ENCODE measurements at places on chromosomes 12 and 14. TPM values are rescaled to one million over a fixed set of nuclear protein-coding genes. Genes with fewer than 3 reads are reported as not detected.

- DNase-seq = no peak
Observed at GRCh38 chr12:79934281-79935020, 446 bp downstream of the PPP1R12A start.

DNA sequence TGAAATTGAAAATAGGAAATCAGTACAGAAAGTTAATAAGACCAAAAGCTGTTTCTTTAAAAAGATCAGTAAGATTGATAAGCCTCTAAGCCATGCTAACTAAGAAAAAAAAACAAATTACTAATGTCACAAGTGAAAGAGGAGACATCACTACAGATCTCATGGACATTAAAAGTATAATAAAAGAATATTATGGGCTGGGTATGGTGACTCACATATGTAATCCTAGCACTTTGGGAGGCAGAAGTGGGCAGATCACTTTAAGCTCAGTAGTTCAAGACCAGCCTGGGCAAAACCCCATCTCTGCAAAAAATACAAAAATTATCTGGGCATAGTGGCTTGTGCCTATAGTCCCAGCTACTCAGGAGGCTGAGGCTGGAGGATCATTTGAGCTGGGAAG lies 30.5 kb downstream of the B4GALNT3 start:
- DNase-seq = no peak

- DNase-seq = no peak
Observed at GRCh38 chr14:104345621-104346462, 207.5 kb downstream of the KIF26A start.

- DNase-seq = peak; percentile 88
Observed at GRCh38 chr14:55418411-55418810, 6.8 kb upstream of the ATG14 start.

DNA sequence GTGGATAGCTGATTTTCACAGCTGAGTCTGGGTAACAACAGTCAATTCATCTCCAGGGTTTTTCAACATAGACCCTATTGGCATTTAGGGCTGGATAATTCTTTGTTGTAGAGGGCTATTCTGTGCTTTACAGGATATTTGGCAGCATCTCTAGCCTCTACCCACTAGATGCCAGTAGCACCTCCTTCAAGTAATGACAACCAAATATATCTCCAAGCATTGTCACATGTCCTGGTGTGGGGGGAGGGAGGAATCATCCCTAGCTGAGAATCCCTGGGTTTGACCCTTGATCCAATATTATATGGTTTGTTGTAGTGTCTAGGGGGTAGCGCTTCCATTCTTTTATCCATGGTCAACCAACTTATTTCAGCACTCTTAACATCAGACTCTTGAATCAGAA lies 157.2 kb downstream of the ANO4 start:
- no peak for DNase-seq

GRCh38 chr12:19220852-19221466 lies 91.4 kb downstream of the PLEKHA5 start:
- DNase-seq = no peak

GRCh38 chr14:102125546-102125945 lies 14.2 kb upstream of the WDR20 start:
- DNase-seq = no peak

- DNase-seq = no peak
Observed at GRCh38 chr12:32211066-32211899, 104.6 kb downstream of the BICD1 start.

GRCh38 chr12:69756088-69756755 lies 17.6 kb downstream of the RAB3IP start:
- no peak for DNase-seq

GRCh38 chr12:89245090-89245489 lies 107.2 kb downstream of the DUSP6 start:
- DNase-seq = no peak

DNA sequence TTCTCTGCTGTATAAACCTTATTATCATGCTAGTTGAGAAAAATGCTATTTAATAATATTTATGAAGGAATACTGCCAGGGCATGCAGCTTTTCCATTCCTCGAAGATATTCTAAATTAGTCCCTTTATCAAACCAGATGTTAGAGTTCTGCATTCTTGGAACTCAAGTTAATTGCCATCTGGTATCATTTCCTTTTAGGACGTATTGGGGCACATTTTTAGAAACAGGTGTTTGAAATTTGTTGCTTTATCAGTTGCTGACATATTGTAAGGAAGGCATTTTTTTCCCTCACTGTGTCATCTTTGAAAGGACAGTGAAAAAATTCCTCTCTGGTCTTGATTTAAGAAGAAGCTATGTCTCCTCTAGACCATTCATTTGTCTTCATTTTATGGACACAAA lies 471.2 kb upstream of the PRICKLE1 start:
- no peak for DNase-seq

- DNase-seq = no peak
Observed at GRCh38 chr12:1668833-1669543, 21.9 kb upstream of the ADIPOR2 start.

GRCh38 chr14:88323086-88323522 lies at the start of gene KCNK10:
Gene KCNK10 (minus strand): TSS chr14:88323269. CDS start chr14:88322798, 471 bp downstream.
- no peak for DNase-seq

DNA sequence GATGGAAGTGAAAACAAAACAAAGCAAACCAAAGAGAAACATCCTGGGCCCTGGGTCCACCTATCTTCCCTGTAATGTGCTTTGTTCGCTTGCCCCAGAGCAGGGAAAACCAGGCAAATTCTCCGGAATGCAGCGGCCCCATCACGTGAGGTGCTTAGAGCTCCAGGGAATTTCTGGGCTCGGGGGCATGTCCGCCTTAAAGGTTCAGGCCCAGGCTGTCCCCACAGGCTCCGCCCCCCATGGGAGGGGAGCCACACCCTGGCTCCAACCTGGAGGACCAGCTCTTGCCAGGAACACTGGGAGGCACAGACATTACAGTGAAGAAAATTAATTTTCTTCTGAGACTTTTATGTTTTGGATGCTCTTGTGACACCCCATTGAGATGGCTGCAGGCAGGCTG lies 69.9 kb downstream of the RBM19 start:
- no peak for DNase-seq

DNA sequence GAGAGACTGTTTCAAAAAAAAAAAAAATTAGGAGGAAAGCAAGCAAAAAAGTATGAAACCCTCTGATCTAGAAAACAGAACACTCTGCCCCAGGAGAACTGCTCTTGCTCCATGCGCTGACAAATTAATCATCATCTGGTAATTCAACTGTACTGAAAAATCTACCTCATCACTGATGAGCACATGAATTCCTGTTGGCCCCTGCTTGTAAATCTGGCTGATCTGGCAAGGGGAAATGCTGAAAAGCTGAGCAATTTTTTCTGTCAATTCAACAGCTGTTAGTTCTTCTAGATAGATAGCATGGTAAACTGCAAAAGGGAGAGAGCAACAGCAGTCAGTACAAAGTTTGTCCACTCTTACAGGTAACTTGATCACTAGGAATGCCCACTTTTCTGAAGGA lies 15.2 kb upstream of the CSRNP2 start:
- DNase-seq = no peak

GRCh38 chr14:54050759-54051158 lies 94.1 kb upstream of the BMP4 start:
- no peak for DNase-seq

DNA sequence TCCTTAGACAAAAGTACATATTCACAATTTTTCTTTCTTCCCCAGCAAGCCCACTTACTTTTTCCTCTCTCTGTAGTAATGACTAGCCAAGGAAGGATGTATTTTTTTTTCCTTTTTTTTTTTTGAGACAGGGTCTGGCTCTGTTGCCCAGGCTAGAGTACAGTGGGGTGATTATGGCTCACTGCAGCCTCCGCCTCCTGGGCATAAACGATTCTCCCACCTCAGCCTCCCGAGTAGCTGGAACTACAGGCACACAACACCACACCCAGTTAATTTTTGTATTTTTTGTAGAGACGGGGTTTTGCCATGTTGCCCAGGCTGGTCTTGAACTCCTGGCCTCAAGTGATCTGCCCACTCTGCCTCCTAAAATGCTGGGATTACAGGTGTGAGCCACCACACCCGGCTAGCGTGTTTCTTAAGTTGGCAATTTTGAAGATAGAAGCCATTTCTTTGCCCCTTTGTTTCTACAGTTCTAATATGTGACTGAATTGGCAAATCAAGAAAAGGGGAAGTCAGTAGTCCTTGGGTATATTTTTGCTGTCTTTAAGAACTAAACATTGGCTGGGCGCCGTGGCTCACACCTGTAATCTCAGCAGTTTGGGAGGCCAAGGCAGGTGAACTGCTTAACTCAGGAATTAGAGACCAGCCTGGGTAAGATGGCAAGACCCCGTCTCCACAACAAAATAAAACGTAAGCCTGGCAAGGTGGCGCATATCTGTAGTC lies 3.2 kb upstream of the NACA start:
- DNase-seq = no peak

DNA sequence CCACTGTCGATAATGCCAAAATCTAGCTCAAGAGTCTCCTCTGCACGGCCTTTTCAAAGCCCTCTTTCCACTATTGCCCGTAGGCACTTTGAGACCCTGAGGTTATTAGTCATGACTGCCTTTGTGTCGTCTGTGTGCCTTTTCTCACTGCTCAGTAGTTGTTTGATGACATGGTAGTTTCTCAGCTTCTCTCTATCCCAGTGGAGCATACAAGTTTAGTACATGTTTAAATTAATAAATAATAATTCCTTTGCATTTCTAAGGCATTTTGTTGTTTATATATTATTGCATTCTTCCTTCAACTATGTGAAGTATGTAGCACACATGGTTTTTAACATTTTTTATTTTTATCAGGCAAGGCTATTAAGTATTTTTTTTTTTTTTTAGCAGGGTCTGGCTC lies 458.1 kb downstream of the PCNX1 start:
- no peak for DNase-seq

DNA sequence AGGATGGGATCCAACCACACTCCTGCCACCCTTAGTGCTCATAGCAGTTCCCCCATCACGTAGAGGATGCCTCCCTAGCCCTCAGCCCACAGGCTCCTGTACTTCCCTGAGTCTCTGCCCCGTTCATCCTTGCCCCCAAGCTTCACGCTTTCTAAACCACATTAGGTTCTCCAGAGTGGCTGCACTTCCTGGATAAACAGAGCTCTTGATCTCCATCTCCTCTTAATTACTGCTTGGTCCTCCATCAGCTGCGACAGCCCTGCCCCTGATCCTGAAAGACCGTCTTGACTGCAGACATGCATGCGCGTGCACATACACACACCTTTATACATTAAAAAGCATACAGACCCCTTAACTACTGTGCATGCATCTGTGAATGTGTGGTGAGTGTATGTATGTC lies 530.0 kb downstream of the BCL11B start:
- no peak for DNase-seq

DNA sequence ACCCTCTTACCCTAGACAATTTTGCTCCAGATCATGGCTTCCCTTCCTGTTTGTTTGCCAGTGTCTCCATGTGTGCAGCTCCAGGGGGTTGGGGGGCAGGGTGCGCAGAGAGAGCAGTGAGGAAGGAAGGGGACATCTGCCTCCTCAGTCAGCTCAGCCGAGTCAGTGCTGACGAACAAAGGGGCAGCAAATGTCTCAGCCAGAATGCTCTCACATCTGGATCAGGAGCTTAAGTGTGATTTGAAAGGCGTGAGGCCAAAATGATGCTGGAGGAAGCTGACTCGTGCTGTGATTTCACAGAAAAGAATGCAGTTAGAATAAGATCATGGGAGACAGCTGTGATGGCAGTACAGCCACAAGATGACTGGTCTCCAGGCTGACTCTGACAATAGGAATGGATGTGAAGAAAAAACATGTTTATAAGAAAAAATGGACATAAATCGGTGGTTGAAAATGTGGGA lies 27.1 kb upstream of the CDK17 start:
- DNase-seq = peak; percentile 100

RIPK3 gene
- 3.9 TPM for total RNA-seq

TAS2R20 gene
- 2.2 TPM for total RNA-seq

TBC1D30 gene
- 19.9 TPM for total RNA-seq

ASB2 gene
- not detected for total RNA-seq

All from pulmonary artery endothelial cell (primary cell).